Naive thymus-derived CD8-positive, alpha-beta T cell (primary cell): ENCODE measurements at places on chromosomes 6 and 20.

DNA sequence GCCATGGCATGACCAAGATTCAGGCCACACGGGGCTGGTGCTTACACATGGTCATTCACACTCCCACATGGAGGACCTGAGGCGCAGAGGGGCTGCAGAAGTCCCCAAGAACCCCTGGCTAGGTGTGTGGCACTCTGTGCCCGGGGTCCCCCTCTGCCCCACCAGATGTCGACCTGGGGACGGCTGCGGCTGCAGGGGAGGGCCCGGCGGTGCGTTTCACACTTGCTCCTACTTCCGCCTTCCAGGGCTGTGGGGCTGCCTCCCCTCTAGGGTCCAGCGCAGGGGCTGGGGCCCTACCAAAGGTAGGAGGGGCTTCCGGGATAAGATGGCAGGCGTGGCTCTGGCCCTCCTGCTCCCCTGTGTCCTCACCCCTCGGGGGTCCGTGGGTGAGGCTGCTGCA is 81.1 kb upstream of the SLCO4A1 start:
- no peak for DNase-seq
- H3K4me3 ChIP-seq: peak overlapping the region; percentile 19
- H3K27me3 ChIP-seq: peaks cover 5% of the 10 kb centered on the region
- H3K36me3 ChIP-seq: no peaks in the 10 kb centered on the region

GRCh38 chr6:4258733-4259132 is 123.4 kb upstream of the ECI2 start:
- H3K27me3 ChIP-seq: peaks cover 4% of the 10 kb centered on the region
- H3K4me1 ChIP-seq: no peaks in the 10 kb centered on the region
- H3K36me3 ChIP-seq: no peaks in the 10 kb centered on the region

GRCh38 chr6:91437315-91437729 is 850.5 kb upstream of the MAP3K7 start:
- DNase-seq: no peak
- H3K4me3 ChIP-seq: no peak overlapping the region
- H3K27ac ChIP-seq: no peak overlapping the region
- H3K4me1 ChIP-seq: no peaks in the 10 kb centered on the region

GRCh38 chr6:159943968-159944598 is 24.8 kb upstream of the IGF2R start:
- peaks cover 10% of the 10 kb centered on the region for H3K36me3 ChIP-seq
- no peak for DNase-seq
- peaks cover 4% of the 10 kb centered on the region for H3K4me1 ChIP-seq
- H3K27ac ChIP-seq: no peak overlapping the region

DNA sequence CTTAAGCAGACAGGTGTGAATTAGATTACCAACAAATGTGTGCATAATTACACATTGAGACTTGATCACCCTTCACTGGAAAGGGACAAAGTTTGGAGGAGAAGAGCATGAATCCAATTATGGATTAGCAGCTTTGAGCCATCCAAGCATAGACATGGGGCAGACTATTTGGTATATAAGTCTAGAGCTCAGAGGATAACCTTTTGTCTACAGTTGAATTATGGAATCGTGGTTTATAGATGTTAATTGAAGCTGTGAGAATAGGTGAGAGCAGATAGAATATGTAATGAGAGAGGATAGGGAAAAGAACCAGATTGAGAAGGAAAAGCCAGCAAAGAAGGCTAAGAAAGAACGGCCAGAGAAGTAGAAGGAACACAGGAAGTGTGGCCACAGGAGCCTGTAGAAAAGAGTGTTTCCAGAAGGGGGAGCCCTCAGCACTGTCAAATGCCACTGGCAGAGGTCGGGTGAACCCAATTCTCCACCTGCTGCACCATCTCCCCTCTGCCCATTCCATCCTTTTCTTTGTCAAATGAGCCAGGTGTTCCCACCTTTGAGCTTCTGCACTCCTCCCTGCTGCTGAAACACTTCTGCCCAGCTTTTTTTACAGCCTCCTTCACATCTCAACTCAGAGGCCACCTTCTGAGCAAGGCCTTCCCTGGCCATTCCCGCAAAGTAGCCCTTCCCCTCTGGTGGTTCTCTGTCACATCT is 7.3 kb downstream of the DNTTIP1 start:
- H3K36me3 ChIP-seq: peaks cover 11% of the 10 kb centered on the region
- H3K4me3 ChIP-seq: no peak overlapping the region
- peak; percentile 34 for DNase-seq
- H3K27me3 ChIP-seq: no peaks in the 10 kb centered on the region
- peaks cover 11% of the 10 kb centered on the region for H3K4me1 ChIP-seq

- no peak overlapping the region for H3K27ac ChIP-seq
- peaks cover 2% of the 10 kb centered on the region for H3K27me3 ChIP-seq
- no peaks in the 10 kb centered on the region for H3K36me3 ChIP-seq
- no peak for DNase-seq
- H3K4me1 ChIP-seq: no peaks in the 10 kb centered on the region
These were observed 106.4 kb downstream of the SOD2 start for GRCh38 chr6:159586684-159587083.
